ENCODE measurements at places on chromosomes 4 and X.

DNA sequence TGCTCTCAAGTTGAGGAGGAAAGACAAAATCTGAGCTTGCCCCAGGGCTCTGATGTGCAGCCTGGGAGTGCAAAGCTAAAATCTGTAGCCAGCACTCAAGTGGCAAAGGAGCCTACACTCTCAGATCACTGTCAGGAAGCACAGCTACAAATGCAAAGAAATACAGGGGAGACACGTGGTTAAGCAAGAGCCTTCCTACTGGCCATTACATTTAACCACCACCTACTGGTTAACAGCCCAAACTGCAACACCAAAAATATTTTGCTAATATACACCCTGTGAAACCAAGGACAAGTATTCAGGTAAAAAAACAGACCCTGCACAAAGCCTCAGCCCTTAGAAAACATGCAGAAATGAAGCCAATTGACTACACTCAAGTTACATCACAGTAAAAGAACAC lies 170.4 kb upstream of the FGF16 start:
- no peak for DNase-seq

DNA sequence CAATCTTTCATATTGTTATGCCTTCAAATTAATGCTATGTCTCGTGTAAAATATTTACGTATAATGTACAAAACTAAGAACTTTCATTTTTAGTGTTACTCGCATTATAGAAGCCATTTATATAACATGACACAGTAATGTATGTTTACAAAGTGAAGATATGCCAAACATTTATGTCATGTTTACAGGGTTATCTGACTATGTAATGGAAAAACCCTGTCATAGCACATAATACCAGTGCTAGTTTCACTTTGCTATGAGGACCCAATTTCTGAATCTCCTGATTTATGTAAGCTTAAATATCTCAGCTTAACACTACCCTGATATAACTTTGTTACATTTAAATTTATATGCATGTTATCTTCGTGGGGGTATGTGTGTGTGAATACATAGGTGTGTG lies 233.1 kb downstream of the FAT4 start:
- no peak for DNase-seq

GRCh38 chr4:32268863-32269262 lies 1548.7 kb downstream of the PCDH7 start:
- no peak for DNase-seq

GRCh38 chr4:128847082-128847724 lies 37.7 kb downstream of the JADE1 start:
- no peak for DNase-seq

- no peak for DNase-seq
These were observed 368.1 kb downstream of the UNC5C start for GRCh38 chr4:95180531-95181242.

DNA sequence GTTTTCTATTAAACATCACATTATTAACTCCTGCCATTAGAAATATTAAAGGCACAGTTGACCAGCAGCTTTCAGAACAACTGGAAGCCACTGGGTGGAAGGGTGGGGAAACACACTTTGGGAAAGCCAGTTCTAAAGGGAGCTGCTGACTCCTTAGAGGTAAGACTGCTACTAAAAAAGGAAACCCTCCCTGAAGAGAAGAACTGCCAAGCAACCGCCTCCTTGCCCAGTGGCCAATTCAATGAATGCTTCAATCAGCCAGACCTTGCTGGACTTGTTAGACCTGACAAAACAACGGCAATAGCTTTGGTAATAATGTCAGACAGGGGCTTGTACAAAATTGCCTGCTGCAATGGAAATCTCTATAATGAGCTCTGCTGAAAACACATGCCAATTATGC lies 15.6 kb downstream of the OPHN1 start:
- no peak for DNase-seq
